NCI-H2029 (cell line): ENCODE measurements at places on chromosomes 1 and 21.

DNA sequence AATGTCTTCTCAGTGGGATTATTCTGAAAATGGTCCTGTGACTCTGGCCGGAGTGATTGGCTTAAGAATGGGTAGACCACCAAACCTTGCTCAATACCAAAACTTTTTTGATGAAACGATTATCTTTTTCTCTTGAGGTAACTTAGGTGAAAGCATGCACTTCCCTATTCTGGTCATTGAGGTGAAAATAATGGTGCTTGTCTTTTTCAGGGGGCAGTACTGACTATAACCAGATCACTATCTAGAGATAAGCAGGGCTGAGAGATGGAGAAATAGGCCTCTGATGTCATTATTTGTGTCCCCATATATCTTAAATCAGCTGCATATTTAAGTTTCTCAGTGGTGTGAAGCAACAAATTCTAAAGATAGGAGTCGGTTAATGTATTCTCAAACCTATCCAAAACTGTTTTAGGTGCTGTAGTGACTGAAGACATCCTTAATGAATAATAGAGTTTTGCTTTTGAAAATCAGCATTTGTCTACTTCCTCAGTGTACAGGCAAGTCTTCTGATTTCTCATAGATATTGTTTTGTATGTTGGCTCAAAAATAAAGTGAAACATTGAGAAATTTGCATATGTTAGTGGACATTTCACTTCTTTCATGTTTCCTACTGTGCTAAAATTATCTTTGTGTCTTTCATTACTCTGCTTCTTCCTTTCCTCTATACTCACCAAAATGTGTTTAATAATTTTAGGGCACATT is 735.3 kb upstream of the ADGRL4 start:
- DNase-seq = no peak

DNA sequence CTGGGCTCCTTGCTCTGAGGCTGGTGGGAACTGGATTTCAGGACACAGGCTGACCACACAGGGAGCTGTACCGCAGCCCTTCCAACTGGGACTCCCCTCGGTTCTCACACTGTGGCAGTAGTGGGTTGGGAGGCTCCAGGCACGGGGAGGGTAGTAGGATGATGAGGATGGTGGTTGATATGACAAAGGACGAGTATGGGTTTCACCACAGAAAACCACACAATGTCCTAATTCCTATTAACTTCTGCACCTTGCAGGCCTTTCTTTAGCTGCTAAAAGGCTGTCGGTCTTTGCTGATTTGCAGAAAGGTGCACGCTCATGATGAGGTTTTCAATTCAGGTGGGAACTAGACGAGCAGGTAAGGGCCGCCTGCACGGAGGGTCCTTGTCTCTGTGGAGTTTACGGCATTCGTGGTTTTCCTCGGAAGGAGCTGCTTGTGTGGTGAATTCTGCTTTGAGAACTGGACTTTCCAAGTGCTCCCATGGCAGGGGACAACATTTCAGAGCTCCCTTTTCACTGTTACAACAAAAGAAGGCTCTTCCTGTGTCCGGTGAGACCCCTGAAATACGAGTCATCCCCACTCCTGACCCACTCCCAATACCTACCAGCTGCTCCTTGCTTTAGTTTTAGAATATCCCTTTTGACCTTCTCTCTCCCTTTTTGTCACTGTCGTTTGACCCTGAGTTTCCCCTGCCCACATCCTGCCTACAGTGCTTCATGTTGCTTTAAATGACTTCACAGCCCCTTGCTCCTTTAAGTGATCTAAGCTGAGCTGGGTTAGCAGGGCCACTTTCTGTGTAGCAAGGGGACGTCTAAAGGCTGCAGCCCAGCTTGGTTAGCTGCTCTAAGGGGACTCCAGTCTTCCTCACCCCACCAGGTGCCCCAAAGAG is 125.1 kb downstream of the MRPS6 start:
- no peak for DNase-seq

DNA sequence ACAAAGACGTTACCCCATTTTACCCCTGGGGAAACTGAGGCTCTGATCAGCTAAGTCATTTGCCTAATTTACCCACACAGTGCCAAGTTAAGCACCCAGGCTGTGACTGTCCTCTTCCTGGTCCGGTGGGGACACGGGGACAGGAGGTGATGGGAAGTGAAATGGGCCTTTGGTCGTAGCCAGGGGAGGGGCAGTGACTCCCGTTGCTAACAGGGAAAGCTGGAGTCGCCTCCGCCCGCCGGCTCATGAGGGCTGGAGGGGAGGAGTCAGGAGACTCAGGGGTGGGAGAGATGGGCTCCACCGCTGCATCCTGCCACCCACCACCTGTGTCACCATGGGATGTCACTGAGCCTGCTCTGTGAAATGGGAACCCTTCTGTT is 139.3 kb downstream of the PGBD5 start:
- DNase-seq = no peak

GRCh38 chr1:14811573-14811972 is 213.1 kb downstream of the KAZN start:
- no peak for DNase-seq

GRCh38 chr1:61334718-61335589 is 252.6 kb downstream of the NFIA start:
- no peak for DNase-seq

DNA sequence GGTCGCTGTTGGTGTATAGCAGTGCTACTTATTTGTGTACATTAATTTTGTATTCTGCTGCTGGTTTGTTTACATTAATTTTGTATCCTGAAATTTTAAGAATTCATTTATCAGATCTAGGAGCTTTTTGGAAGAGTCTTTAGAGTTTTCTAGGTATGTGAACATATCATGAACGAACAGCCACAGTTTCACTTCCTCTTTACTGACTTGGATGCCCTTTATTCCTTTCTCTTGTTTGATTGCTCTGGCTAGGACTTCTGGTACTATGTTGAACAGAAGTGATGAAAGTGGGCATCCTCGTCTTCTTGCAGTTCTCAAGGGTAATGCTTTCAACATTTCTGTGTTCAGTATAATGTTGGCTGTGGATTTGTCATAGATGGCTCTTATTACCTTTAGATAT is 1757.9 kb downstream of the BRINP3 start:
- DNase-seq = no peak

GRCh38 chr1:27795601-27796000 is 22.6 kb downstream of the STX12 start:
- DNase-seq = no peak

DNA sequence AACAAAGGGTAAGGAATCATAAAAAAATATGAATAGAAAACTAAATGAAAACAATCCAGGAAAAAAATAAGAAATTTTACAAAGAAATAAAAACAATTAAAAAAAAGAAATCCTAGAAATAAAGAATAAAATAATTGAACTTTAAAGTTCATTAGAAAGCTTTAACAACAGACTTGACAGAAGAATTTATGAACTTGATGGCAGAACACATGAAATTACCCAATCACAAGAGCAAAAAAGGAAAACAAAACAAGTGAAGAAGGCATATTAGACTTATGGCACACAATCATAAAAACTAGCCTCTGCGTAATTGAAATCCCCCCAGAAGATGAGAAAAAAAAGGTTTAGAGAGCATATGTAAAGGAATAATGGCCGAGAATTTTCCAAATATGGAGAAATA is 802.5 kb upstream of the B3GALT2 start:
- DNase-seq = no peak

DNA sequence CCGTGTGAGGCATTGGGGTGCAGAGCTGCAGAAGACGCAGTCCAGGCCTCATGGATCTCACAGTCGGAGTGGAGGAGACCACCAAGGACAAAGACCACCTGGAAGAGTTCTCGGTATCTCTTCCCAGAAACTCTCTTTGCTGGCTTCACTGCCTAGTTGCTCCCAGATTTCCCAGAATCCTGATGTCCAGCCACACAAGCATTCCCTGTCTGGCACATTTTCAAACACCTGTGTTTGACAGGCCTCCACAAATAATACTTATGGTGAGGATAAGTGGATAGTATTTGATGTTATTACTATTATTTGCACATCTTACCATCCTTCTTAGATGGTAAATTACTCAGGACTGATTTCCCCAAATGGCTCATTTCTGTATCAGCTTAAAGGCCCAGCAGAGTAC is 27.7 kb upstream of the KANK4 start:
- DNase-seq = peak; percentile 43

GRCh38 chr1:1899266-1899966 is 8.5 kb upstream of the GNB1 start:
- DNase-seq = no peak

GRCh38 chr1:50262436-50262835 is 153.7 kb downstream of the ELAVL4 start:
- DNase-seq = no peak

GRCh38 chr21:39479814-39480182 is 28.0 kb downstream of the SH3BGR start:
- DNase-seq = no peak

- peak; percentile 58 for DNase-seq
Measured at GRCh38 chr1:151457911-151458801, 1.1 kb downstream of the POGZ start.

- no peak for DNase-seq
Measured at GRCh38 chr21:28669321-28669720, 323.4 kb downstream of the LTN1 start.

DNA sequence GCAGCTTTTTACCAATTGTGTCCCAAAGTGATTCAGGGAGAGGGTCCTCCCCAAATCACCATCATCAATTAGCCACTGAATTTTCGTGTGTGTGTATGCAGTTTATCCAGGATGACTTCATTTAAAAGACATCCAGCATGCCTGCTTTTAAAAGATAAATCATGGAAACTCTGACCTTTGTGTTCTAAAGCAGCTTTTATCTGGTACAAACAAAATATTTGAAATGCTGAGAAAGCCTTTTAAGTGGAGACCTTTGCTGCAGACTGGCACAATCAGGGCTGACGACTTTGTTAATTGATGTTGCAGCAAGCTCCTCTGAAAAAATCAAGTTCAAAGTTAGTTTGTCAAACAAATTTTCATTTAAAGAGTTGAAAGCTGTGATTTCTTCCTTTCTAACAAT is 104.7 kb downstream of the PCP4 start:
- DNase-seq = no peak

DNA sequence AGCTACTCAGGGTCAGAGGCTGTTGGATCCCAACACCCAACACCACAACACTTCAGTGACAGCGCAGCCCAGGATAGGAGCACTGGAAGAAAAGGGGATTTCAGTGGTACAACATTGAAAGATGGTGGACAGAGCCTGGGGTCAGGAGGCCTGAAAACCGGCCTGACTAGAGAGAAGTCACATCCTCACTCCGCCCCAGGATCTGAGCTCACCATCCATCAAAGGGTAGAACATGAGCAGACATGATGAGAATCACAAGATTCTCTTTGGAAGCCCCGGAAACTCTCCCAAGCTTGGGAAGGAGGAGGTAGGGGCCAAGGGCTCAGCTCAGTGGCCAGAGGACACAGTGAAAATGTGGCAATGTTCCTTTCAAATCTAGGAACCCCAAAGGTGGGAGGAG is 271.3 kb downstream of the NPHP4 start:
- DNase-seq = no peak

DNA sequence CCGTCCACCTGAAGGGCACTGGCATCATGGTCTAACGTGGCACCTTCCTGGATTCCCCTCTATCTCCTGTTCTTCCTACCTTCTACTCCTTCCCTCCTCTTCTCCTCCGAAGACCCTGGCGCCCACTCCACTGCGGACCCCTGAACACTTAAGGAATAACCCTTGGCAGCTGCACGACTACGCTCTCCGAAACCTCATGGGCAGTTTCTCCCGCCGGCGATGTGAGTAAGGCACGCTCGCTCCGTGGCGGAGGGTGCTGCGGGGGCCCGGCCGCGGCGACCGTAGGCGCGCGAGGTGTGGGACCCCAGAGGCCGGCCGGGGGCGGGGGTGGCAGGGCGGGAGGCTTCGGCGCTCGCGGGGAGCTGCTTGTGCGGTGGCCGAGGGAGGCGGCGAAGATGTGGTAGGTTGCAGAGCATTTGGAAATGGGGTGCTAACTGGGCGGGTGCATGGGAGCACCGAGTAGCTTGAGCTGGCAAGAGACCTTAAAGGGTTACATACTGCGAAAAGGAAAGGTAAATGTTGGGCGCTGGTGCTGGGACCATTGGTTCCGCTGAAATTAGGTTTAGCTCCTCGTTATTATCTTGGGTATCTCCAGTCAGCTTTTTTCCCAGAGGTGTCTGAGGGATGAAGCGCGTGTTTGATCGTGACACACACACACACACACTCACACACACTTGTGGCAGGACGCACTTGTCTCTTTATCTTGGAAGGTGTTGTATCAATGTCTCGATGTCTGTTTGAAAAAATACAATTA is 876 bp downstream of the LRRC7 start:
- DNase-seq = no peak

- no peak for DNase-seq
Measured at GRCh38 chr1:15002325-15002724, 151.2 kb upstream of the TMEM51 start.

DNA sequence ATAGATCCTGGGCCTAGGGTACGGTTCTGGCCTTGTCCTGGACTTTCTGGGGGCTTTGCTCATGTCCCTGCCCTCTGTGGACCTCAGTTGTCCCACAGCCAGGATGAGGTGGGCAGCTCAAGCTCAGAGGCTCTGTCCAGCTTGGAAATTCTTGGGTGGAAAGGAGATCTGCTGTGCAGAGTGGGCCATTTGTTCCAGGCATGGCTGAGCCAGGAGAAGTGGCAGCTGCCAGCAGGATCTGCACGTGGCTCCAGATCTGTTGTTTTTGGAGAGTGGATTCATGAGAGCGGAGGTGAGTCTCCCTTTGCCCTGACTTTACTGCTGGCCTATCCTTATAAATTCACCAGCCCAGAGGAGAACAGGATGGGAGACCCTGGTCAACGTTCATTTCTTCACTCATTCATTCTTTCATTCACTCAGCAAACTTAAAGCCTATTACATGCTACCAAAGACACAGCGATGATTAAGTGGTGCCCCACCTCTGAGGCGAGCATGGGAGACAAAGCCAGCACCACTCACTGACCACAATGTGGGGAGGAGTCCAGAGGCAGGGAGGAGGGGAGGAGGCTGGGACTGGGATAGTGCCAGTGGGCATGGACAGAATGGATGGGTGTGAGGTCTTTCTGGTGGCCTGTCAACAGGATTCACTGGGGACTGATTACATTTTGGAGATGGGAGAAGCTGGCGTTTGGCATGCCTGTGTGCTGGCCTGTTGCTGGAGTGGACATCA is 205.1 kb downstream of the TRABD2B start:
- DNase-seq = peak; percentile 78

DNA sequence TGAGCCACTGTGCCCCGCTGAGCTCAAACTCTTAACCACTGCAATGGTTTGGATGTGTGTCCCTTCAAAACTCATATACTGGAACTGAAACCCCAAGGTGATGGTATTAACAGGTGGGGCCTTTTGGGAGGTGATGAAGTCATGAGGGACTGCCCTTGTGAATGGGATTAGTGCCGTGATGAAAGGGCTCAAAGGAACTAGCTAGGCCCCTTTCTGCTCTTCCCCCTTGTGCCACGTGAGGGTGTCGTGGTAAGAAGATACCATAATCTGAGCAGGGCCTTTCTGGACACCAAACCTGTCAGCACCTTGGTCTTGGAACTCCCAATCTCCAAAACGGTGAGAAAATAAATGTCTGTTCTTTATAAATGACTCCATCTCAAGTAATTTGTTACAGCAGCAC is 45.5 kb upstream of the SPOCD1 start:
- no peak for DNase-seq

GRCh38 chr1:161273402-161273801 is 14.9 kb downstream of the PCP4L1 start:
- no peak for DNase-seq

- DNase-seq = no peak
Measured at GRCh38 chr1:83060651-83061390, 938.1 kb downstream of the TTLL7 start.

GRCh38 chr1:36555041-36555440 is 72.3 kb upstream of the CSF3R start:
- DNase-seq = no peak
